ENCODE measurements at places on chromosomes 3 and 15.

- no peak for DNase-seq
Observed at GRCh38 chr3:112587336-112587735, 25.5 kb downstream of the SLC35A5 start.

GRCh38 chr15:40249477-40250303 lies 10.8 kb downstream of the PAK6 start:
- DNase-seq = no peak

DNA sequence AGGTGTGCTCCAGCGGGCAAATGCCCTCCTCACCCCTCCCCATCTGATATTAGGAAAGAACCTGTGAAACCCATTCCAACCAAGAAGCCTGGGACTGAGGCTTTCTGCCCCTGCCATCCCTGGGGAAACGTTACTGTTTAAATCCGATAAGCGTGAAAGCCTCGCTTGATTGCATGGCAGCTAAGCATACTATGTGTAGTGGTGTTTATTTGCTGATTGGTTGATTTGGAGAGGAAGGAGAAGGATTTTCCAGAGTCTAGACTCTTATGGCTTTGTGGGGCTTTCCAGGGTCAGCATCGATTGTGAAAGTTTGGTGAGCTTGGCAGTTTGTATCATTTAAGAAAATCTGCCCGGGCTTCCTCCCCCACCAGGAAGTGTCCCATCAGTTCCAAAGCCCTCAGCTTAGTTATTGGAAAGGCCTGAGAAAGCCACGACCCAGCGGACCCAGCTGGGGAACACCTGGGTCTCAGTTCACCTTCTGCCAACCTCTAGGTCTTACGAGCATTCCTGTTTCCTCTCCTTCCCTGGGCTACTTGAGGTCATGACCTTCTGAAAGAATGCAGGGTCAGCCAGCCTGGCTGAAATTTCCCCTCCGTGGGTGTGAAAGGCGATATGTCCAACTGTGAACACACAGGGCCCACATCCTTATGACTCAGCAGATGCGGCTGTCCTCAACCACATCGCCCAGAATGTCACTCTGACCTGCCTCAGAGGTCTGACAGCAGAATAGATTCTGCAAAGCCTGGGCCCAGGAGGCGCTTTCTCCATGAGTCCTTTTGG lies 62.8 kb upstream of the HERC1 start:
- DNase-seq = no peak

DNA sequence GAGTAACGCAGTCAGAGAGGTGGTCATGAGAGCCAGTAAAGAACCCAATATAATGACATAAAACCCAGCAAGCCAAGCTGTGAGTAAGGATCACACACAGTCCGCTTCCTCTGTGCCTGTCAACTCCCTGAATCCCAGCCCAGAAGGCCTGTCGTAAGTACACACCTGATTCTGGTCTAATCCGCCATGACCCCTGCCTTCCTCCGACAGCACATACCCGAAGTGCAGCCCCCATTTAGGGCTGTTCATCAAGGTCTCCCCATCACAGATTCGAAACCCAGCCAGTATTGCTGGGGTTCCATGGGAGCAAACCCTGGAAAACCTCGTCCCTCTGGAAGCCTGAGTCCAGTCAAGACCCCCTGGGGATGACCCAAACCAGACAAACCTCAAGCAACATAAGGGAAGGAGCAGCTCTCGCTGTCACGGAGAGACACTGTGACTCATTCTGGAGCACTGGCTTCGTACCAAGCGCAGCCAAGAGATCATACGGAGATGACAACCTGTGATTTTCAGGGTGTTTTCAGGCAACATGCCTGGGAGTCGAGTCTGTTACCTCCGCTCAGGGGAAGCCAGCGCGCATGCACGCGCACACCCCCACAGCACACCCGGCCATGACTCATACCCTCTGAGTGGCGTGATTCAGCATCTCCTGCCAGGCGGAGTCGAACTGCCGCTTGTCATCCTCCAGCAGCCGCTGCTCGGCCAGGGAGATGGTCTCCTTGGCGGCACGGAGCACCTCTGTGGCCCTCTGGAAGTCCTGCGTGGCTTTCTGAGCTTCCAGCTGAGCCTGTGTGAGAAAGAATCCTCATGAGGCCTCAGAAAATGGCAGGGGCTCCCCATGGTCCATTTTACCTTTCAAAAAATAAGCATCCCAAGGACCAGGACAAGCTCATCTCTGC lies 63.0 kb downstream of the SH3BP5 start:
- DNase-seq = peak; percentile 54

DNA sequence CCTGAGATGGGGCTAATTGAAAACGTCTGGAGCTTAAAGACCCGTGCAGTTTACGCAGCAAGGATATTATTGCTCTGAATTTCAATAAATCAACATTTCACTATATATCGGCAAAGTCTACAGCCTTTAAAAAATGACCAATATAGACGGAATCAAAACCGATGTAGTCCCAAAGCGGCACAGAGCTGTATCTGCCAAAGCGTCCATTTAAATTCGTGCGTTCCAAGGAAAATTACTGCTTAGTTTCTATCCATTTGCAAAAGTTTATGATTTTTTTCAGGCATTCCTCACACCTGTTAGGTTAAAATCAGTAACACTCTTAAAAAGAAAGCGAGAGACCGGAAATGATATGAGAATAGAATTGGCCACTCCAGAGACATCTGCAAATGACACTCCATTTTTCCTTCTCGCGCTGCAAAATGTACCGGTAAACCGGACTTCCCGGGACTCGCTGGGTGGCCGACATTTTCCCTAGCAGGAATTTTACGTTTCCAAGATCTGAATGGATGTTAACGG lies 777 bp upstream of the EIF4A2 start:
- DNase-seq = no peak

GRCh38 chr3:147914532-147914931 lies 505.4 kb downstream of the ZIC1 start:
- no peak for DNase-seq

- DNase-seq = no peak
Observed at GRCh38 chr3:49867871-49868321, 1.8 kb downstream of the CAMKV start.

DNA sequence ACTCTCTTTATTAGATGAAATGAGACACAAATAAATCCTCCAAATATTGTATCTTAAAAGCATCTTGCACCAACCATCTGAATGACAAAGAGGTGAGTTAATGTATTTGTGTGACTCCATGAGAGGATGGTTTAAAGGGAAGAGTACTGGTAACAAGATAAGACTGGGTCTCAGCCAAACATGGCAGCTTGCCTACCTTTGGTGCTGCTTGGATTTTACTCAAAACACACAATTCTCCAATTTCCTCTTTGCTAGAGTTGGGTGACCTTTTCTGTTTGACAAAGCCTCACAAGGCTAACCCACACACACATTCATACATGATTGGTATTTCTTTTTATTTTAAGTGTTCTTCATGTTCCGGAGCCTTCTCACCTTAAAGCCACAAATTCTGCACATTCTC lies 506.4 kb downstream of the FGF12 start:
- DNase-seq = no peak

- no peak for DNase-seq
Observed at GRCh38 chr3:113105093-113105449, 106.3 kb upstream of the BOC start.

GRCh38 chr15:32733281-32733680 lies 15.5 kb downstream of the GREM1 start:
- no peak for DNase-seq

DNA sequence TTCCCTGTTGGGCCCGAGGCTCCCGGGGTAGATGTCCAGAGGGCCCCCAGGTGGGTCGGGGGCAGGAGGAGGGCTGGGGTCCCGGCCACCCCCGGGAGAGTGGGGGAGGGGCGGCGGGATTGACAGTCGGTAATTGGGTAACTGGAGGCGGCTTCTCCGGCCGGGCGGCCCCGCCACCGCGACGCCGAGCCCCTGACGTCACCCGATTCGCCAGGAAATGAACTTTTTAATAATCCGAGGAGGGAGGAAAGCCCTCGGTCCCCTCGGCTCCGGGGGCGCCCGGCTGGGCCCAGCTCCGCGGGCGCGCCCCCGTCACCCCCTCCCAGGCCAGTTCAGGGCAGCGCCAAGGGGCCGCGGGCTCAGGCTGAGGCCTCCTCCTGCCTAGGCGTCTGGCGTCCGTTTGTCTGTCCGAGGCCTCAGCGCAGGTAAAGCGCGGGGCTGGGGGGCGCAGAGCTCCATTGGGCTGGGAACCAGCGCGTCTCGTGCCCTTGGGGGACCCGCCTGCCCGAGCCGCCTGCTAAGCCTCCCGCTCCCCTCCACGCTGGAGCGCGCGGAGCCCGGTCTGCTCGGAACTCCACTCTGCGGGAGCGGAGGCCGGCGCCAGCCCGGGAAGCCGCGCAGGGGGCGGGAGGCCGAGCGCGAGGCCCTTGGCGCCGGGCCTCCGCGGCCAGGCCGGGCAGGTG lies 3.9 kb downstream of the GATA2 start:
- no peak for DNase-seq

GRCh38 chr3:103247459-103247858 lies 812.6 kb downstream of the ZPLD1 start:
- no peak for DNase-seq

- no peak for DNase-seq
Observed at GRCh38 chr3:37417297-37418082, 243.1 kb upstream of the LRRFIP2 start.

GRCh38 chr15:57521503-57521902 lies 70.2 kb upstream of the MYZAP start:
- DNase-seq = no peak

DNA sequence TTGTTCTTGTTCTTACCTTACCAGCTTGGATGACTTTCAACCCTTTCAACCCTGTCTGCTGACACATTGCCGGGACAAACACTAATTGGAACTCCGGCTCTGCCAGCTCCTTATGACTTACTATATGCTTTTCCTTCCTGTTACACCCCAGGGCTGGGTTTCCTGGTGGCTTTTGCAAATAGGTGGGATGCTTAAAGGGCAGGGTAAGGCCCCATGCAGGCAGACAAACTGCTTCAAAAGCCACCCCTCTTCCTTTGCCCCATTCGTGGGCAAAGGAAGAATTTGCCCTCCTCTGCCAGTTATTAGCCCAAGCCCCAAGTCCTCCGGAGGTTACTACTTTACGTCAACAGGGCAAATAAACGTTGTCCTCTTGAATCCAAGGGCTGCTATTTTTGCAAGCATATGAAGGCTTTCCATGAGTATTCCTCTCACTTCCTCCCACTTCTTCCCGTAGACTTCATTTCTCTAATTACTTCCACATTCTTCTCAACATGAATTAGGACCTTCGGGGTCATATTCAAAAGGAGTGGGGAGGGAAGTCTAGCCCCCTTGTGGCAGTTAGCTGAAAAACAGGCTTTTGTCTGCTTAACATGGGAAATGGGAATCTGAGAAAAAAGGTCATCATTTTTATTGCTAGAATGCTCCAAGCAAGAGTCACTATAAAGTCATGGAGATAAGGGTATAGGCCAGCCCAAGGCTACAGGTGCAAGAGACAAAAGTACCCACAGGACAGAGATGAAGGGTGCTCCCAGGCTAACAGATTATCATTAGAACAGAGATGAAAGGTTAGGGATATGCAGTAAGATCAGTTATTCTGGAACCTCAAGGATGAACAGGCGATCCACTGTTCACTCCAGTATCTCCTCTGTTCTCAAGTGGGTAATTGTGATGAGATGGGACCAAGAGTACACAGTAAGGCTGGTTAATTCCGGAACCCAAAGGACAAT lies 56.3 kb upstream of the FSTL1 start:
- no peak for DNase-seq

DNA sequence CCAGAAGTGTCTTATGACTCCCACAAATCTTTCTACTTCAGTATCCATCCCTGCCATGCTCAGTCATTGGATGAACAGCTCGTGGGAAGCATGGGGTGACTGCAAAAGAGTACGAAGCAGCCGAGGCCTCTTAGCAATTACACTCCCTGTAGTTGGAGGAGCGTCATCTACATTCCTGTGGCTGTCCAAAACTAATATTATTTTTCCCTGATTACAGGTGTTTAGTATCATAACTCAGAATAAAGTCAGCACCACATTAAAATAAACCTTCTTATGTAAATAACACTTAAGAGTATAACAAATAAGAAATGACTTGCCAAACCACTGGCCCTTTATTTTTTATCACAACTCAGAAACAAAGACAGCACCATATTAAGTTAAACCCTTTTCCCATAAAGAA lies 141.5 kb downstream of the PLOD2 start:
- DNase-seq = no peak

DNA sequence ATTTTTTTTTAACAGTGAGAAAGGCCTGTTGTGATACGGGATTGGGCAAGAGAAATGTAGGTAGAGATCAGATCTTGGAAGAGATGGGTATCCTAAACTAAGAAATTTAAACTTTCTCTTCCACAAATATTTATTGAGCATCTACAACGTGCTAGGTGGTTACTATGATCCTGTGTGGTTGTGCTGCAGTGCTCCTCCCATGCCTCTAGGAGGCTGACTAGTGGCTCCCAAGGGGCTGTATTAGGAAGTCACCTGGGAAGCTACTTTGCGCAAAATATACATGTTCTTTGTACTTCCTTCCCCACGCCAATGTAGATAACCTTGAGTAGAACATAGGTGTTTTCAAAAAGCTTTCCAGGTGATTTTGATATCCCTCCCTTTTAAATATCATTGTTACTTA lies 27.2 kb downstream of the USP3 start:
- DNase-seq = no peak

DNA sequence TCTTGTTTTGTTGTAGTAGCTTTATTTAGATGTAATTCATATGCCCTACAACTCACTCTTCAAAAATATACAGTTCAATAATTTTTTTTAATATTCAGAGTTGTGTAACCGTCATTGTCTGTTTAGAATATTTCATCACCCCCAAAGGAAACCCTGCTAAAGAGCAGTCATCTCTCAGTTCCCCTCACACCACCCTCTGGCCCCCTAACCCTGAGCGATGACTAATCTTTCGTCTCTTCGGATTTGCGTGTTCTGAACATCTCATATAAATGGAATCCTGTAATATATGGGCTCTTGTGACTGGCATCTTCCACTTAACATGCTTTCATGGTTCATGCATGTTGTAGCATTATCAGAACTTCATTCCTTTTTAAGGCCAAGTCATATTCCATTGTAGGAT lies 183.8 kb downstream of the ATG7 start:
- DNase-seq = no peak

- DNase-seq = no peak
Observed at GRCh38 chr3:30495172-30496065, 111.0 kb upstream of the TGFBR2 start.

DNA sequence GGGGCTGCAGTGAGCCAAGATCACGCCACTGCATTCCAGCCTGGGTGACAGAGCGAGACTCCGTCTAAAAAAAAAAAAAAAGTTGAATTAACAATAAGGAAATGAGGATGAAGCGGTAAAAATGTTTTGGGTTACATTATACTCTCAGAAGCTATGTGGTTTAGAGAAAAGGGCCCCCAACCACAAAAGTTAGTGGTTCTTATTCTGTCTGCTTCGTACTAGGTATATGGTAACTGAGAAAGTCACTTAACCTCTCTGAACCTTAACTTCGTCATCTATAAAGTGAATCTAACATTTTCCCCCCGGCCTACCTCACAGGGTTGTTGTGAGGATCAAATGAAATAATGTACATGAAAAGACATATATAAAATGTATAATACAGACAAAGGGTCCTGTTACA lies 38.4 kb upstream of the EHHADH start:
- DNase-seq = no peak

GRCh38 chr15:78034495-78035191 lies 42.9 kb downstream of the TBC1D2B start:
- DNase-seq = no peak

- DNase-seq = no peak
Observed at GRCh38 chr15:80228959-80229610, 22.9 kb downstream of the CTXND1 start.

Measured in esophagus squamous epithelium (tissue), 5 donors.